ENCODE measurements at places on chromosomes 5 and 9.

- DNase-seq: no peak
Measured at GRCh38 chr5:8813180-8813579, 732.7 kb downstream of the SEMA5A start.

GRCh38 chr5:74916831-74917710 lies 50.9 kb upstream of the FAM169A start:
- DNase-seq: no peak

- no peak for DNase-seq
Measured at GRCh38 chr5:107290780-107291398, 379.8 kb downstream of the EFNA5 start.

DNA sequence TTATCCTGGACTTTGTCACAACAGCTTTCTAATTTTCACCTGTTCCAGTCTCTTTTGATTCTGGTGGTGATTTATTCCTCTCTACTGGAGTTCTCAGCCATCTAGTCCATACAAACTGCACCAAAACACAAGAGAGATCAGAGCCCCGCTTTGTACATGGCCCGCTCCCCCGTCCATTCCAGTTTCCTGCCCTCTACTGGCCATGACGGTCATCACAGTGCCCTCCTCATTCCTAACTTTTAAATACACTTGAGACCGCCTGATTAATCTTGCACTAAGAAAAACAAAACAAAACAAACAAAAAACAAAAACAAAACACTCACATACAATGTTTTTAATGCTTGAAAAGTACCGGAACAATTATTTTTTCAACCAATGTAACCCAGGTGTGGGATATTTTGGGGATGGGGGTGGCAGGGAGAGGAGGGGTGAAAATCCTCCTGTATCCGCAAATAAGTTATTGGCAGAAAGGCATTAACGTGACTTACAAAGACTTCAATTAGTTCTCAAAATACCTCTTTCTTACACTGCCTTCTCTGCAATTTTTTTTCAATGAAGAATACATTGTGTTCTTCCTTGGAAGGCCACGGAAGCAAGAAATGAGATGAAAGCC lies 84.8 kb upstream of the PAM start:
- DNase-seq: no peak

GRCh38 chr5:36751886-36752285 lies 124.7 kb upstream of the NIPBL start:
- DNase-seq: no peak

GRCh38 chr9:116232424-116233159 lies 79.0 kb downstream of the PAPPA start:
- DNase-seq: no peak

DNA sequence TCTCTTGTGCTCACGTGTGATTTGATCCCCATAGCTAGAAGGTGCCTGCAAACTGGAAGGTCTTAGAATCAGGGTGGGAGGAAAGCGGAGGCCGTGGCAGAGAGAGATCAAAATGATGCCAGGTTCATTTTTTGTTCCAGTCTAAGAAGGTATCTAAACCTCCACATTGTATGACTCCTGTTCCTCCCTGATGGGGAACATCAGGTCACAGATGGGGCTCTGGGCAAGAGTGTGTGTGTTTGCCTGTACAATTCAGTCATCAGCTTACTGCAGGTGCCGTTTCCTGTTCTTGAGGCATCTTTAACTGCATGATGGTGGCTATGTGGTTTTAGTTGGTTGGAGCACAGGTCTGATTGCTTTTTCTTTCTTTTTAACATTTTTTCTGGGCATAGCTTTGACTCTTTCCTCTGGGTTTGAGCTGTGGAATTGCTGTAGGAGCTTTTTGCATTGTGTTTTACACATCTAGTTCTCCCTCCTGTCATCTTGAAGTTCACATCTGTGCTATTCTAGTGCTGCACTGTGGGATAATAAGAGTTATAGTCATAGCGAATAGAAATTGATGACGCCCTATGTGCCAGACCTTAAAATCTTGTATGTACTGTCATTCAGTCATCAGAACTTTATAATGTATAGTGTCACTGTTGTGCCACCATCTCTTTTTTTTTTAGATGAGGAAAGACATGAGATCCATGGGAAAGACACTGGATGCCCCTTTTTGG lies 30.8 kb downstream of the ARHGAP26 start:
- DNase-seq: no peak

DNA sequence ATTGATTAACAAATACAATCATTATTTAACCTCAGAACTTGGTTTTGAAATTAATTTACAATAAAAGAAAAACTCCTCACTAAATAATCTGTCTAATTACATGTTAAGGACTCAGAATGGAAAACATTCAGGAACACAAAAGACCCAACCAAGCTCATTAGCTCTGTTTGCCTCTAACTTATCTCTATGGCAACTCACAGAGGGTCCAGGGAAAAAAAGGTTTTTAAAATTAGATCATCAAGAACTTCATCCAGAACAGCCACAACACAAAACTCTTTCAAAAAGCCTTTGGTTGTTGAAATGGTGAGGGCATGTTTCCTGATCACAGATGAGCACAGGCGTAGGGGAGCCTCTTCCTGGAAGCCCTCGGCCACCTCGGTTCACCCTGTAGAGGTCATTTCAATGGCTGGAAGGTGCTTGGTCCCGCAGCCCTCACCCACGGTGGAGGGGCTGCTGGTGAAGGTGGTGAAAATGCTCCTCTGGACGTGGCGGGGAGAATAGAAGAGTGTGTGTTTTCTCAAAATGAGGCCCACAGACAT lies 17.2 kb upstream of the TCF7 start:
- DNase-seq: no peak

DNA sequence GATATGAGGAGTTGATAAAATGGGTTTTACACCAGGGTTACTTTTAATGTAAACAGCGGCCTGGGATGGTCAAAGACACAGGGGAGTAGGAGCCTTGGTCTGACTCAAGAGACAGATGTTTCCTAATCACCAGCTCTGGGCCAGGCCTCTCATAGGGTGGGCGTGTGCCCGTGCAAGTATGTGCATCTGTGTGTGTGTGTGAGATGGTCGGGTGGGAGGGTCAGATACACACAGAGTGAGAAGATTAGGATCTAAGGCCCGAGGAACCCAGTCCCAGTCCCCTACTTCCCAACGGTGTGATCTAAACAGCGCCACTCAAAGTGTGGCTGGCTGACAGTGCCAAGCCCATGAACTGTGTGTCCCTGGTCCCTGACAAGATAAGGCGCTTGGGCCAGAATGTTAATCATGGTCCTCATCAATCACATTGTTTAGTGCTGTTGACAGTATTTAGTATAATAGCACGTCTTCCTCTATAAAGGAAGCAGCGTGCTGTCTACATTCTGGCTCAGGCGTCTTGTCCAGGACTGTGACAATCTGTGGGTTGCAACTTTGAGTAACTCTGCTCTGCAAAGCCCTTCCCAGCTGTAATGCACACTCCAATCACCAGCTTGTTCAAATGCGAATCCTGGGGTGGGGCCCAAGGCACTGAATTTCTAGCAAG lies 173.7 kb downstream of the DAB2IP start:
- no peak for DNase-seq

DNA sequence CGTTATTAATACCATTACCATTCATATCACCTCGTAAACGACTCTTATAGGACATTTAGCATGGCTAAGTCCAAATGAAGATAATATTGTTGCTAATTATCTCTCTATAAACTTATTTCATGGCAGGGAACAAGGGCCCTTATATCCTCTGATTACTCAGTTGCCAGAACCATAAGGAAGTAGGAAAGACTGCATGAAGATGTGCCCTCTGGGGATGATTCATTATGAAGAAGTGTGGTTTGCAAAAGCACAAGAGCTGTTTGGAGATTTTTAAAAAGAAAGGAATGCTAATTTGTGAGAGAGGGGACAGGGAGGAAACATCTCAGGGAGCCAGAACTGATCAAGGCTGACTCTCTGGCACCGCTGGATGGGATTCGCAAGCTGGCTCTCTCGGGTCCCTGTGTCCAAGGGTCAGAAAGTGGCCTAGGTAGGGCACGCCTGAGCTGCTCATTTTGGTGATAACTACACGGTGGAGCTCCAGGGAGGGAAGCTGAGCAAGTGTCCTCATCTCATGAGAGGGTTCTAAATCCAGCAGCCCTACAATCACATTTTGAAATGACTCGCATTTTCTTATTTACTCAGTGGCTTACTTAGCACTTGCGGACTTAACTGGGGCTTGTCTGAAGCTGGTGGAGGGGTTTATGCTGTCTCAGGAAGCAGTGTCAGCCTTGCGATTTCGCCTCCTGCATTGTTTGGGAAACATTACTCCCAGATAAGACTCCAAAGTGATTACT lies 136.8 kb downstream of the C5orf15 start:
- no peak for DNase-seq

DNA sequence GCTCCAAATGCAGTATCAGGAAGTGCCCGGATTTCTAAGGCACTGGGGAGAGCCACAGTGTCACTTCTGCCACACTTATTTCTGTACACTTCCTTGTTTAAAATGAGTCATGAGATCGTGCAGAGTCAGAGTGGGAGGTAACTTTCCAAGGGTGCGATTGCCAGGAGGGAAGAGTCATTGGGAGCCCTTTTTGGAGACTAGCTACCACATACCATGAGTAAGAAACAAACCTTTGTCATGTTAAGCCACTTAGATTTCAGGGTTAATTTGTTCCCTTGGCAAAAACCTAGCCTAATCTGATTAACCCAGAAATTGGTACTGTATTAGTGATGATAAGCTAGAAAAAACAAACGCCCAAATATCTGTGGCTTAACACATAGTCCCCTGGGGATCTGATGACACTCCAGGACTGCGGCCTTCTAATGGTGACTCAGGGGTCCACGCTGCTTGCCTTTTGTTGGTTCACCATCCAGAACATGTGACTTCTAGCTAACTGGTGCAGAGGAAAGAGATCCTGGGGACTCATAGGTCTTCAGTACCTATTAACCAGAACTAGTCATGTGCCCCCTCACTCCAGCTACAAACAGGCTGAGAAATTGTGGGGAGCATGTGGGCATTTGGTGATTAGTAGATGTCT lies 48.6 kb upstream of the TLE1 start:
- peak; percentile 51 for DNase-seq

DNA sequence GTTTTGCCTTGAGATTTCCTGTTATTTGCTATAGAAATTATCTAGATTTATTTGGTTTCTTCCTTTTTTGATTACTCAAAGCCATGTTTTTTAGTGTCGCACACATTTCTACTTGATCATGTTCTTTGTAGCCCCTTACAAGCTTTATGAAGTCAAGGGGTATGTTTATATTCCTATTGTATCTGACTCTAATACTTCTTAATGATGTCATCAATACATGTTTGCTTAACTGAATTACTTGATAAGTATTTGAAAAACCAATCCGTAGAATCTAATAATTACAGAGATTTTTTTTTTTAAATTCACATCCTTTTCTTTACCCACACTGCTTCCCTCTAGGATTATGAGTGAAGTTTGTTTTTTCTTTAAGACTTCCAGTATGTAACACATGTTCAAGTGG lies 53.0 kb downstream of the CDC42SE2 start:
- DNase-seq: no peak

DNA sequence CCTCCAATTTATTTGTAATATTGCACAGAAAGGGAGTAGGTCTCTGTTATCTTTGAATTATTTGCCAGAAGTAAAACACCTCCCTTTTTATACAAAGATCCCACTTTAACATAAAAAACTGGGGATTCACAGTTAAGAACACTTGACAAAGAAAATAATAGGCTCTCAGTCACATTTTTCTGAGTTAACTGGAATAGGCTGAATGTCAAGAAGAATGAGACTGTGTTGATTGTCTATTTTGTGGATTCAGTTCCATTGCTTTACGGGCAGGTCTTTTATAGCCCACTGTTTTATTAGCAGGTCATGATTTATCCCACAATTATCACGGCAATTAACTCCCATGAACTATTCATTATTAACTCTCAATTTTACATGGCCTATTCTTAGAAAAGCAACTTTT lies 427.4 kb downstream of the CTNND2 start:
- DNase-seq: no peak

- no peak for DNase-seq
Measured at GRCh38 chr5:154509784-154510555, 31.9 kb upstream of the HAND1 start.

DNA sequence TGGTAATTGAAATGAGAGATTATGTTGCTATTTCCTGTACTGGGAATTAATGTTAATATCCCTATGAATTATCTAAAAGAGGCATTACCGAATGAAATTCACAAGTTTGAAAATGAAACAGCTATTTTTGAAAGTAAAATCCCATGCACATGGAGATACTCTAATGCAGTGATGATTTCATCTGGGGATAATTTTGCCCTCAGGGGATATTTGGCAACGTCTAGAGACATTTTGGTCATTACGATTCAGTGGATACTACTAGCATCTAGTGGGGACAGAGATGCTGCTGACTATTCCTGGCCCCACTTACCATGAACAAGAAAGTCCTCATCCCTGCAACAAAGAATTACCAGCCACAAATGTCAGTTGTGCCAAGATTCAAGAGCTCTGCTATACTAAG lies 500.9 kb downstream of the EFNA5 start:
- DNase-seq: no peak

GRCh38 chr5:112119508-112119907 lies 299.6 kb downstream of the EPB41L4A start:
- no peak for DNase-seq

DNA sequence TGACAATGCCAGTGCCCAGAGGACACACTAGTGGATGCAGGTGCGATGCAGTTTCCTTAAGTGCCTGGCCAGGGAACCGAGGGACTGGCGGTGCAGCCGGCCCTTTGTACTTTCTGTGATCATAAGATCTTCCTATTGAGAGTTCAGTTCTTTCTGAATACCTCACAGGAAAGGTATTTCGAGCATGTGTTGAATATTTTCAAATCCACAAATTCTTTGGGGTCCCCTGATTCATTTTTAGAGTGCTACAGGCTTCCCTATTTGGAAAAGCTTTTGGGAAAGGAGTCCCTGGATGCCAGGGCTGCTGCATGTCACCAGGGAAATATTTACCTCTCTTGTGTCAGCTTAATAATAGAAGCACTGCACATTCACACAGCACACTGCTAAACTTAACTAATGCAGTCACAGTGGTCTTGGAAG lies 281.5 kb downstream of the GADD45G start:
- DNase-seq: no peak

- DNase-seq: no peak
Measured at GRCh38 chr9:110753731-110754231, 85.2 kb downstream of the MUSK start.

DNA sequence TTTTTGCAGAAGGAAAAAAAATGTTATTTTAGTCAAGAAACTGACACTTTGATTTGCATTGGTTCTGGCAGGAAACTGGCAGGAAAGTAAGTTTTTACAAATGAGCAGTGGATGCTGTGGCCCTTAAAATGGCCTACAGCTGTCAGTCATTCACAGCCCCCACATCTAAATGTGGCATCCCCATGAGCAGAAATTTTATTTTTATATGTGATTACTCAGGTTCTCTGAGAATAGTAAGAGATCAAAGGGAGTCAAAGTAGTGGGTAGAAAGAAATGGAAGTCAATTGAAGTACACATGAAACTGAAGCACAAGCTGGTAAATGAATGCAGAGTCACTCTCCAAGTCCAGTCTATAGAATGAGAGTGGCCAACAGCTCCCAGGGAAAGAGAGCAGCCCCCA lies 80.3 kb downstream of the ENC1 start:
- no peak for DNase-seq

GRCh38 chr5:9370256-9370655 lies 175.6 kb downstream of the SEMA5A start:
- no peak for DNase-seq

- no peak for DNase-seq
Measured at GRCh38 chr5:174518512-174518911, 205.9 kb upstream of the MSX2 start.

All from breast epithelium (tissue), 4 donors.